NCI-H460 (cell line): ENCODE measurements at places on chromosomes 5 and 9. TPM values are rescaled to one million over a fixed set of nuclear protein-coding genes. Genes with fewer than 3 reads are reported as not detected.

The HMMR gene
- total RNA-seq: 75.7 and 78.2 TPM in 2 replicates

The SLC34A1 gene
- not detected in 2 replicates for total RNA-seq

The DNLZ gene
- total RNA-seq: 15.0 and 20.4 TPM in 2 replicates

The GLRA1 gene
- not detected in 2 replicates for total RNA-seq

The PDZD2 gene
- not detected in 2 replicates for total RNA-seq

The UBE2QL1 gene
- total RNA-seq: 0.20 and 0.29 TPM in 2 replicates

The IFNB1 gene
- not detected in 2 replicates for total RNA-seq

The GADD45G gene
- total RNA-seq: 3.4 and 3.8 TPM in 2 replicates
